ENCODE measurements at places on chromosomes 4 and X. TPM values are rescaled to one million over a fixed set of nuclear protein-coding genes. Genes with fewer than 3 reads are reported as not detected.
A peak's percentile ranks its signal among the peaks of the same experiment; 100 is the strongest.

DNA sequence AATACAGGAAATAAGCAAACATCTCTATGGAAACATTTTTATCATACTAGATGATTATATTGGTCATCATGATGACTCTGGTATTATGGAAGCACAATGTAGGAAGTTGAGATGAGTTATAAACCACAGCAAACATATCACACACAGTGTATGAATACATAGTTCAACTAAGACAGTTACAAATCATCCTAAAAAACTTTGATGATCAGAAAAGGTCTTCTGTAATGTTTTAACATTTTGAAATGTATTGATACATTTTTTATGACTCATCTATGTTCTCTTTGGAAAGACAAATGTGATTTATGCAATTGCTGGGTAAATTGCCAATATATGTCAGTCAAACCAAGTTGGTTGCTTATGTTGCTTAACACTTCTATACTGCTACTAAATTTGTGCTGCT is 4.8 kb downstream of the CXCL3 start:
- no peak for DNase-seq

DNA sequence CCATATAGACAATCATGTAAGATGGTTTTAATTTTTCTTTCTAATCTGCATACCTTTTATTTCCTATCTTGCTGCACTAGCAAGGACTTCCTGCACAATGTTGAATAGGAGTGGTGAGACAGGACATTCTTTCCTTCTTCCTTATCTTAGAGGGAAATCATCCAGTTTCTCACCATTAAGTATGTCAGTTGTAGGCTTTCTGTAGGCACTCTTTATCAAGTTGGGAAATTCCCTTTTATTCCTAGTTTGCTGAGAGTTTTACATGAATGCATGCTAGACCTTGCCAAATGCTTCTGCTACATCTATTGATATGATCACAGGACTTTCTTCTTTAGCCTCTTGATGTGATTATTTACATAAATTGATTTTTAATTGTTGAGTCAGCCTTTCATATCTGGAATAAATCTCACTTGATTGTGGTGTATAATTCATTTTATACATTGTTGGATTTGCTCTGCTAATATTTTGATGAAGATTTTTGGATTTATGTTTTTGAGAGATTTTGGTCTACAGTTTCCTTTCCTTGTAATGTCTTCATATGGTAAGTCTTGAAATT is 23.8 kb downstream of the RNF175 start:
- no peak for DNase-seq

- no peak for DNase-seq
Observed at GRCh38 chr4:2698951-2699505, 57.1 kb downstream of the TNIP2 start.

DNA sequence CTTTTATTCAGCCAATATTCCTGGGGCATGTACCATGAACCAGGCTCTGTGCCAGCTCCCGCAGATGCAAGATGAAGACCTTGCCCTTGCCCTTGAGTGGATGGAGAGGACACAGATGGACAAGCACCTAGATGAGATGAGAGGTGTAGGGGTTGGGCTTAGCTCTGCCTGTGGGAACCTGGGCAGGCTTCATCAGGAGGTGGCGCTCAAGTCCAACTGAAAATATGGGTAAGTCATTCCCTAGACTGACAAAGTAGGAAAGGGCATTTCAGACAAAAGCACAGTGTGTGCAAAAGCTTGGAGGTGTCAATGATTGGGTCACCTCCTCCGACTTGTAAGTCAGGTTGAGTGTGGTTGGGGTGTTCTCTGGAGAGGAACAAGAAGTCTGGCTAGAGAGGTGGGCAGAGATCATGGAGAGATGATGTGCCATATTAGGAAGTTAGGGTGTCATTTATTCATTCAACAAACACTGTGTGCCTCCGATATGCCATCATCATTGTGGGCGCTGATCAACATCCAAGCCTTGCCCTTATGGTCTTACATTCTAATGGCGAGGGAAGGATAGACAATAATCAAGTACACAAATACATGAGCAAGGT is 64.6 kb downstream of the ANAPC4 start:
- peak; percentile 19 for DNase-seq

DNA sequence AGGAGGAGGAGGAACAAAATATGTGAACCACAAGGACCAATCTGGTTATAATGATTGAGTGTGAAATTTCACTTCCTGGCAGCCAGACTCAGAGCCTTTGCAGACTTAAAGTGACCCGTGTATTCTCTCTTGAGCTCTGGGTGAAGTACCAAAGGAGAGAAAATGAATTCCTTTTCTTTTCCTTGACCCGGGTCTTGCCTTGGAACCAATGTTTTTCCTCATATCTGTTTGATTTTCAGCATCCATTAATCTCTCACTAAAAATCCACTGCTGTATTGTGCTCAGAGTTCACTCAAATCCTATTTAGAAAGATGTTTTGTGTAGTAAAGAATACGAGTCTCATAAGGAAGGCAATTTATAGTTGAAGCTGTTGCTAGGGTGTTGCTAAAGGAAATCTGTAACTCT is 78.3 kb upstream of the C1QTNF7 start:
- no peak for DNase-seq

DNA sequence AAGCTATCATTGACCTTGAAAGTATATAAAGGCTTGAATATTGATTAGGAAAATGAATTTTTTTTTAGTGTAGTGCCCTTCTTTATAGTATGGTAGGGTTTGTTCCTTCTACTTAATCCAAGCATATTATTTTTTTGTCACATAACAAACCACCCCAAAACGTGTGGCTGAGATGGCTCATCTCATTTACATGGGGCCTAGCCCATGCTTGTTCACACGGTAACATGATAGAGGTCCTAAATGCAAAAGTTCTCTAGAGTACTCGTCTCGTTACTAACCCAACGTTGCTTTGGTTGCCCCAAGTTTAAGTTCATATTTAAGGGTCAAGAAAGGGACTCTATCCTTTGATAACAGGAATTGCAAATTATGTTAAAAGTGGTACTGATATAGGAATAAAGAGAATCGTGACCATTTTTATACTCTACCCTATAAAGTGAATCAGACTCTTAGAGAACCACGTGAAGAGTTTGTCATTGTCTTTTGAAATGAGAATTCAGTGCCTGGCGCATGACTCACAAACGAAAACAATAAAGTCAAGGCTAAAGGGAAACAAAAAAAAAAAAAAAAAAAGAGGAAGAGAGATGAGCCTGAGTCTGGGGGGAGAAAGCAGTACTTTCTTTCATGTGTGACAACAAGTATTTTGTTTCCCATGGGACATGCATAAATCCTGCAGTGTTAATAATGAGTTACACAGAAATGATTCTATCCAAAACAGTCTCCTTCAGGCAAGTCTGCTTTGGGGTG is 402.8 kb upstream of the NWD2 start:
- no peak for DNase-seq

DNA sequence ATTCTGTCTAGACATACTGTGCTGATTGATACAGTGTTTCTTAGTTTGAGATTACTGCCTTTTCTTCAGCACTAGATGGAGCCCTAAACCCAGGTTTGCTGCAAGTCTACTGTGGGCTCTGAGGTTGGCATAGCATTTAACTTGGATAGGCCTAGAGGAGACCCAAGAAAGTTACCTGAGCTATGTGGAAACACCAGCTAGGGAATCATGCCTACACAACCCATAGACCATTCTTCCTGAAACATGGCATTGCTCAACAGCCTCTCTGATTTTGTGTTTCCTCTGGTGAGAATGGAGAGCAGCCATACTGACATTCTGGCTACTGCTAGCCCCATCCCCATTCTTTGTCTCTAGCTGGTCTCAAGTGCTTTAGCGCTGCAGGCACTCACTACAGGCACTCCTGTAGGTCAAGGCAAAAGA is 287.7 kb upstream of the PCDH18 start:
- no peak for DNase-seq

DNA sequence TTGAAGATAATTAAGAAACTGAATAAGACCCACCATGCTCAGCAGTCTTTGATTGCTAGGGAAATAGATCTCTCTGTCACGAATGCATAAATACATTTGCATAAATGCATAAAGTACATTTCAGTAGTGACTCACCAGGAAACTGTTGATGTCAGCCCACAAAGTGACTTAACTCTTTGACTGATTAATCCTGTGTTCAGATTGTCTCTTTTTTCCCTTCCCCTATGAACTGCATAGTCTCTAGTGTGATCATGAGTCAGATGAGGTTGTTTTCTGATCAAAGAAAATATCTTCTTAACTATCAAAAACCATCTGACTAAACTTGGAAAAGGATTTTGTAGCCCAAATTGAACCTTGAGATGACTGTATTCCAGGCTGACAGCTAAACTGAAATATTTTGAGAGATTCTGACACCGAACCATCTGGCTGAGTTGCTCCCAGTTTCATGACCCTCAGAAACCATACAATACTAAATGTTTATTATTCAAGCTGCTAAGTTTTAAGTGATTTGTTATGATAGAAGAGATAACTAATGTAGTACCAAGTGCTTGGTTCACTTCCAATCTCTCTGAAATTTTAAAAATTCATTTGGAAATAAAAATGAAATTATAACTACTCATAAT is 1381.5 kb upstream of the AGA start:
- DNase-seq = no peak

DNA sequence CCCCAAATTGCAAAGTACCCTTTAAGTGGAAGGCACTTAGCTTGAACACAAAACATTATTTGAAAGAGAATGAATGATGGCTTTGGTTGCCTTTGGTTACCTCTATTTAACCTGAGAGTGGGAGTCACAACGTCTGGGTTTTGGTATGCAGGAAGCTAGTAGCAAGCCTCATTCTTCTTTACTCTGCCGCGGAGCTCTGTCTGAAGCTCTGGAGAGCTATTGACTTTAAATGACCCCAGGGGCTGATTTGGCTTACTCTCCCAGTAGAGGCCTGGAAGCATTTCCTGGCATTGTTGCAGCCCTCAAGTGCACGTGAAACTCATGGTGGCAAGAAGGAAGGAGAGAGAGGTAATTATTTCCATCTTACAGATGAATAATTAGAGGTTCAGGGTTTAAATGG is 81.8 kb upstream of the MAGEA4 start:
- DNase-seq = no peak

DNA sequence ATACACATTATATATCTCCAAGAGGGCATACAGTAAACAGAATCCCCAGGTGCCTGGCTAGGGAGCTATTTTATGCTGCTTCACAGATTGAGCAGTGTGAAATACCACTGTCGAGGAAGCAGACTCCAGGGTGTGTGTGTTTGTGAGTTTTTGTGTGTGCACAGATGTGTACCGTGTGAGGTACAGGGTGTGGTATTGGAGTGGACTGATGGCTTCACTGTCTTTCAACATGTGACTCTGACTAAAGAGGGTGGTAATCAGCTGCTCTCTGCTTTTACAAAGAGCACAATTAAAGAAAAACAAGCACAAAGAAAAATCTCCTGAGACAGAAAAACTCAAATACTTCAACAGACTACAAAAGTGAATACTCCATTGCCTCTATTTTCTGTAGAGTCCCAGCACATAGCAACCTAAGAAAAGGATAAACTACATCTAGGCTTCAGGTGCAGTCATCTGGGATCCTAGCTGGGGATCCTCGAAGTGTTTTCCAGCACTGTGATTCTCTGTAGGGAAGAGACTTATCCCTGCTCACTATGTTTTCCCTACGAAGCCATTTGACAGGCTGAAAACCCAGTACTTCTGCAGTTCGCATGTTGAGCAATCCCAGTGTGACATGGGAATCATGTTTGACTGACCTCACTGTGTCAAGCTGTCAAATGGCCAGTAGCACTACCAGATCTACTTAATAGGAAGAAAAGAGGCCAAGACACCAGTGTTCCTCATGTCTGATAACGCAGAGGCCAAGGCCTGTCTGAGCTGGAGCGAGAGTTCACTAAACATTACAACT is 100.3 kb downstream of the CDS1 start:
- no peak for DNase-seq

- DNase-seq = no peak
Observed at GRCh38 chrX:76971393-76972376, 475.5 kb upstream of the FGF16 start.

GRCh38 chrX:100363896-100364295 is 46.2 kb downstream of the PCDH19 start:
- DNase-seq = no peak

GRCh38 chr4:140427919-140428471 is 547 bp upstream of the CLGN start:
- no peak for DNase-seq

- DNase-seq = no peak
Observed at GRCh38 chr4:15250021-15250441, 177.8 kb upstream of the C1QTNF7 start.

- no peak for DNase-seq
Observed at GRCh38 chr4:53929311-53929710, 135.1 kb downstream of the CHIC2 start.

DNA sequence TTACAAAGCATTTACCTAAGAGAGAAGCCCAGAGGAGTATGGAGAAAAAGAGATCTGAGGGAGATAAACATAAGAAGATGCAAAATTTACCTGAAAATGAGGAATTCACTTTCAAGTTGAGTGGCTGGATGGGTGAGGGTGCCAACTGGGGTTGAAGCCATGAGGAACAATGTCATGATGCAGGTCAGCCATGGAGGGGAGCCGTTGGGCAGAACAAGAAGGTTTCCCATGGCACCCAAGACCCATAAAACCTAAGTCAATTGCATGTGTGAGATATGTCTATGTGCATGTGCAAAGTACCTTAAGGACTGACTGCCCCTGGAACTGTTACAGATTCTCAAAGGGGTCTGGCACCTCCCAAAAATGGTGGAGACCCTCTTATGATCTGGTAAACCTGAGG is 46.6 kb upstream of the PRRG1 start:
- no peak for DNase-seq

CT45A3 gene
- total RNA-seq = not detected

CSAG2 gene
- total RNA-seq = not detected

FAM9C gene
- total RNA-seq = not detected

ABHD18 gene
- total RNA-seq = 6.9 TPM

SUPT20HL1 gene
- not detected for total RNA-seq

UCHL1 gene
- 37.7 TPM for total RNA-seq

RTL3 gene
- total RNA-seq = 2.7 TPM

MAGEC1 gene
- total RNA-seq = not detected

F9 gene
- total RNA-seq = not detected

IL2 gene
- not detected for total RNA-seq

GPC4 gene
- 25.8 TPM for total RNA-seq

UGT2B11 gene
- total RNA-seq = not detected

NAT8L gene
- not detected for total RNA-seq

ERCC6L gene
- 14.4 TPM for total RNA-seq

SSX4 gene
- total RNA-seq = not detected

RUFY3 gene
- total RNA-seq = 13.9 TPM

BEND4 gene
- total RNA-seq = not detected
